Activated CD4-positive, alpha-beta T cell treated with anti-CD3 and anti-CD28 coated beads, Interleukin-2, amount 50 U/mL, for 48 hours (primary cell): ENCODE measurements at places on chromosomes 5 and 9.
A peak's percentile ranks its signal among the peaks of the same experiment; 100 is the strongest.

DNA sequence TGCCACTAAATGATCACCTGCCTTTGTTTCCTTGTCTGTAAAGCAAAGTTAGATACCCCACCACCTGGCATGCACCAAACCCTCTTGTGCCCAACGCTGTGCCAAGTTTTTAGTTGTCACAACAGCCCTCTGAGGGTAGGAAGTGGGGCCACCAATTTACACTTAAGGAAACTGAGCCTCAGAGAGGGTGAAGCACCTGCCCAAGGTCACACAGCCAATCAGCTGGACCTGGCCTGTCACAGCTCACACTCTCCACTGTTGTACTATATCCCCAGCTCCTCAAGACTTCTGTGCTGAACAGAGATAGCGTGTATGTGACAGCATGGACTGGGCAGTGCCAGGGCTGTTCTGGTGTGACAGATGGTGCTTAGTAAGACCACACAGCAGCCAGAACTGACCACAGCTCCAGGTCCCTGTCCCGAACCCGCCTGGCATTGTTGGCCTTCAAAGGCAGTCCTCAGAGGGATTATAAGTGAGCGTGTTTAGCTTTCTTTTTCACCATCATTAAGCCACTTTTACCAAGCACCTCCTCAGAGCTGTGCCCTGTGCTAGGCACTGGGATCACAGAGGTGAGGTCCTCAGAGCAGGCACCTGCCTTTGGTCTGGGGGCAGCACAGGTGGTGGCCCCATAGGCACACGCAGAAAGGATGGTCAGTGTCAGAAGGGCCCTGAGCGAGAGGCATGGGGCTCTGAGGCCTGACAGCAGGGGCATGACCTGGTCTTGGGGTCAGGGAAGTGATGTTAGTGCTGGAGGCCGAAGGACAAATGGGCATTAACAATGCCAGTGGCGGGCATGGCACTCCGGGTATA, 71.1 kb downstream of the COL27A1 start:
- DNase-seq = no peak

DNA sequence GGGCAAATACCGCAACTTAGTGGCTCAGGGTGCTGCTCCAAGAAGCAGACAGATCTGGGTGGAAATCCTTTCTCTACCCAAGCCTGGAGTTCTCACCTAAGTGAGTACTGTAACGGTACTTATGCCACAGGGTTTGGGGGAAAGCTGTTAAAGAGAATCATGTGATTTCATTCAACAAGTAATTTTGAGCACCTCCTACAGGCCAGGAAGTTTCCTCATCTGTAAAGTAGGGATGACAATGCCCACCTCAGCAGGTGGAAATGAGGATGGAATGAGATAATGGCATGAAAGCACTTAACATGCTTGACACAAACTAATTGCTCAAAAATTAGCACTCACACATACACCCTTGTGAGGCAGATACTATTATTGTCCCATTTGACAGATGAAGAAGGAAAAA, 114.1 kb downstream of the JAKMIP2 start:
- DNase-seq = no peak

DNA sequence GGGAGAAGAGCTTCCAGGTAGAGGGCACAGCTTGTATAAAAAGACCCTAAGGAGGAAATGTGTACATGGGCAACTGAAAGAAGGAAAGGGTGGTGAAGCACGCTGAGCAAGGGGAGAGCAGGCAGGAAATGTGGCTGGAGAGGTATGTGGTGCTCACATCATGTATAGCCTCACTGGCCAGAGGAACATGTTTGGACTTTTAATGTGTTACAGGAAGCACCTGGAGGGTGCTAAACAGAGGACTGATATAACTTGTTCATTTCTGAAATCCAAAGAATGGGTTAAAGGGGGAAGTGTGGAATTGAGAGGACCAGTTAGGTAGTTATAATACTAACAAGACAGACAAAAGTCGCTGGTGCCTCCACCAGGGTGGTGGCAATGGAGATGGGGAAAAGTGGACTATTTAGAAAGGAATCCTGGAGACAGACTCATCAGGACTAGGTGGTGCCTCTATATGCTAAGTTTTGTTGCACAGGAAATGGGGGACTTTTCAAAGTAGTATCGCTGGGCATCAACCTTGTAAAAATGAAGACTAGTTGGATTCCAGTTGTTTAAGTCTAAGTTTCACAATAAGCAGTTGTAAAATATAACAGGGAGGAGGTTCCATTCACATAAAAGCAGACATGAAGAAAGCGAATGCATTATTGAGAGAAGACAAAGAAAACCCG, 63.1 kb upstream of the CD180 start:
- DNase-seq = no peak

DNA sequence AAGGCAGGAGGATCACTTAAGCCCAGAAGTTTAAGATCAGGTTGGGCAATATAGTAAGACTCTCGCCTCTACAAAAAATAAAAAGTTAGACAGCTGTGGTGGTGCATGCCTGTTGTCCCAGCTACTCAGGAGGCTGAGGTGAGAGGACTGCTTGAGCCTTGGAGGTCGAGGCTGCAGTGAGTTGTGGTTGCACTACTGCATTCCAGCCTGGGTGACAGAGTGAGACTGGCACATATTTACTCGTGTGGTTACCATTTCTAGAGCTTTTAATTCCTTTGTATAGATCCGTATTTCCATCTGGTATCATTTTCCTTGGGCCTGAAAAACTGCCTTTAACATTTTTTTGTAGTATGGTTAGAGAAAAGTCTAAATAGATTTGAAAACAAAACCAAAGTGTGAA, 7.8 kb downstream of the IL6ST start:
- no peak for DNase-seq

GRCh38 chr5:125413496-125414274, 667.2 kb upstream of the ZNF608 start:
- DNase-seq = no peak

GRCh38 chr9:105128908-105129600, 115.4 kb upstream of the SLC44A1 start:
- DNase-seq = no peak

DNA sequence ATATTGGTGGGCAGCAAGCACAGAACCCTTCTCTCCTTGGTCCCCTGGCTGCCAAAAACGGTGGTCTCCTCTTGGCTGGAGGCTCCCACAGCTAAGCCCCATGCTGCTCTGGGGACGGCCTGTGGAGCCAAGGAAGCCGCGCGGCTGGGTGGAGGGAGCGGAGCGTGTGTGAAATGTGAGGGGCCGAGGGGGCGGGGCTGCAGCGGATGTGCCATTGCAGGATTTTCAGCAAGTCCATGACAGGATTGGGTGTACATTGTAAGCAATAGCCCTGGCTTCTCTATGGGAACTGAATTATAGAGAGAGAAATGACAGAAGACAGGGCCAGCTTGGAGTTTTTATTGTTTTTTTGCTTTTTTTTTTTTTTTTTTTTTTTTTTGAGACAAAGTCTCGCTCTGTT, 336.5 kb downstream of the DIRAS2 start:
- DNase-seq = no peak

DNA sequence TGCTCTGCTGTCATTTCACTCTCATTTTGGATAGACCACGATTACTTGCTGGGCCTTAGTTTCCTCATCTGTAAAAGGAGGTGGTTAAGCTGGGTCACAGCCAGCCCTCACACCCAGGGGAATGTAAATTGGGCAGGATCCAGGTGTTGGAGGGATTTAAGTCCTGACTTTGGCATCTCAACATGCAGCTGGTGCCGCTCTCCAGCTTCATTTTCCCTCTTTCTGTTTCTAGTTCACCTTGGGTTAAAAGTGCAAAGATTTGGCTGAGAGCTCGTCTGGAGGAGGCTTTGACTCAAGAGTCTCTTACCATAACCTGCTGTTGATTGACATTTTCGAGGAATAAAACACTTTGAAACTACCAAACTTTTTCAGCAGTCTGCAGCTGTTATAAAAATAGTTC, 144.3 kb upstream of the DHFR start:
- no peak for DNase-seq

GRCh38 chr5:95662946-95663345, 16.4 kb downstream of the RFESD start:
- no peak for DNase-seq

GRCh38 chr5:2185646-2186471, 303.1 kb upstream of the IRX4 start:
- no peak for DNase-seq

- no peak for DNase-seq
Observed at GRCh38 chr9:106930477-106930876, 67.5 kb downstream of the ZNF462 start.

DNA sequence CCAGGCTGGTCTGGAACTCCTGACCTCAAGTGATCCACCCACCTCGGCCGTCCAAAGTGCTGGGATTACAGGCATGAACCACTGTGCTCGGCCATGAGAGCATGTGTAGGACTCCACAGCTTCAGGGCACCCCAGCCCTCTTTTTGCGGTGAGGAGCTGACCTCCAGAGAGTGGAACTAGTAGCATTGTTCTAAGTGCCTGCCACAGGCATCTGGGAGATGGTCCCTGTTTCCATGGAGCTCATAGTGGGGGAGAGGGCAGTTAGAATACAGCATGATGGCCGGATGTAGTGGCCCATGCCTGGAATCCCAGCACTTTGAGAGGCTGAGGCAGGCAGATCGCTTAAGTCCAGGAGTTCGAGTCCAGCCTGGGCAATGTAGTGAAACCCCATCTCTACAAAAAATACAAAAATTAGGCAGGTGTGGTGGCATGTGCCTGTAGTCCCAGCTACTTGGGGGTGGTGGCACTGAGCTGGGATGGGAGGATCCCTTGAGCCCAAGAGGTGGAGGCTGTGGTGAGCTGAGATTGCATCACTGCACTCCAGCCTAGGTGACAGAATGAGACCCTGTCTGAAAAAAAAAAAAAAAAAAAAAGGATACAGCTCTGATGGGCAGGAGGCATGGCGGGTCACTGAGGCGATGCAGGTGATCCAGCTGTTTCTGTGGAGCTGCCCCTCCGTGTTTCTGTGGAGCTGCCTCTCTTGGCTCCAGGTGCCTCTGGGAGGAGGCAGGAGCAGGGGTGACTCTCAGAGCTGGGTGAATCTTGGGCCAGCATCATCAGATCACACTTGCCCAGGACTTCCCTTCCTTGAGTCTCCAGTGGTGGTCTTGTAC, 4.2 kb downstream of the ASS1 start:
- DNase-seq = no peak

DNA sequence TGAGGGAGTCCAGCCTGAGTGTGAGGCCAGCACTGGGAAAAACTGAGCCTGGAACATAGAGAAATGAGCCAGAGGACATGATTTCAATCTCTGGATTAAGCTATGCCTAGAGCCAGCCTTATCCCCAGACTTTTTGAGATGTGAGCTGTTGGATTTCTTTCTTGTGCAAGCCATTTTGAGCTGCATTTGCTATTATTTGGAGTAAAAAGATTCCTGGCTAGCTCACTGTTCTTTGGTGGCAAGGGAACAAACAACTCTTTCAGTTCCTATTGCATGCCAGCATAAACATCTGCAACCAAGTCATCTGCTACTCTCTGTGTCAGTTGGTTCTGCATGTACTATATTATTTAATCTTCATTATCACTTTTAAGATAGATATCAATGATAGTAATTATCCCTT, 70.1 kb upstream of the MAN2A1 start:
- no peak for DNase-seq

DNA sequence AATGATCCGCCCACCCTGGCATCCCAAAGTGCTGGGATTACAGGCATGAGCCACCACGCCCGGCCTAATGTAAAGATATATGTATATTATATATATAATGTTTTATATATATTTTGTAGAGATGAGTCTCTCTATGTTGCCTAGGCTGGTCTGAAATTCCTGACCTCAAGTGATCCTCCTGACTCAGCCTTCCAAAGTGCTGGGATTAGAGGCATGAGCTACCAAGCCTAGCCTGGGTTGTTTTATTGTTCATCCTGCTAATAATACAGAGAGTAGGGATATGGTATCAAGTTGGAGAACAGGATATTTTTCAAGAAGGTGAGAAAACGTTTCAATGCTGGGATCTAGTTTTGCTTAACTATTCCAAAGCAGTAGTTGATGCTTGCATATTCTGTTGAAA, 2.9 kb downstream of the SEC24A start:
- DNase-seq = no peak

GRCh38 chr5:167694325-167695147, 596.9 kb upstream of the WWC1 start:
- no peak for DNase-seq

DNA sequence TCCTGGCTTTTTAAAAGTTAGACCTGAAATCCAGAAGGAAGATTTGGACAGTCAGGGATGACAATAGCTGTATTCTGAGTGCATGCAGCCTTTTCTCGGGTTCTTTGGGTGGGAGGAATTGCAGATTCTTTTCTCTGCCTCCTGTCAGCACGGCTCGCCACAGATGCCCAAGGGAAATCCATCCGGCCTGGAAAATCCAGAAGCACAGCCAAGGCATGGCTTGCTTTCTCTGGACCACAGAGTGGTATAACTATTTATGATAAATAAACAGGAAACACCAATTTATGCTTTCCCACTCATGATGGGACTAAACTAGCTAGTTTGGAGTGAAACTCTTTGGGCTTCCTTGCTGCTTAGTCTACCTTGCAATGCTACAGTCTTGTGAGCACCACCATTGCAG, 59.1 kb downstream of the C9orf152 start:
- DNase-seq = no peak

- DNase-seq = peak; percentile 23
Observed at GRCh38 chr9:77647267-77648233, 572 bp downstream of the GNA14 start.

- DNase-seq = peak; percentile 18
Observed at GRCh38 chr9:120918931-120919842, 7.4 kb downstream of the TRAF1 start.

GRCh38 chr9:14231196-14231990, 82.5 kb downstream of the NFIB start:
- DNase-seq = no peak

GRCh38 chr5:17278931-17279330, 61.5 kb downstream of the BASP1 start:
- DNase-seq = no peak

DNA sequence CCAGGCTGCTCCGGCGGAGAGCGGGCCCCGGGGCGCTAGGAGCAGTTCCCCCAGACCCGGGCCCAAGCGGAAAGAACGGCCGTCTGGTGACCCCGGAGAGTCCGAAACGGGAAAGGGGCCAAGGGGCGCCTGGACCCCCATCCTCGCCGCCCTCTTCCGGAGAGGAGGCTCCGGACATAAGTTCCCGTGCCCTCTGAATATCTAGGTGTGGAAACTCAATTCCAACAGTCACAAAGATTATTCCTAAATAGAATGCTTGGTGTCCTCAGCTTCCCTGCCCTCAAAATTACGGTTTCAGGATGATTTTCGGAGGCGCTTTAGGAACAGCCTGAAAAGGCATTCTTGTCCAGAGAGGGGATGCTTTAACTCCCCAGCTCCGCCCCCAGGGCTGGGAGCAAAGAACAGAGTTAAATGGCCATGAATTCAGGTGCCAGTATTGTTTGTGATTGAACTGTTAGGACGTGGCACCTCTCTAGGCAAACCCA, 681 bp upstream of the LHFPL2 start:
- DNase-seq = no peak

- no peak for DNase-seq
Observed at GRCh38 chr5:163540696-163541095, 35.3 kb downstream of the MAT2B start.
